Calu3 (cell line): ENCODE measurements at places on chromosomes 2 and 18. TPM values are rescaled to one million over a fixed set of nuclear protein-coding genes. Genes with fewer than 3 reads are reported as not detected.

- no peak for DNase-seq
- H3K4me1 ChIP-seq: no peaks in the 10 kb centered on the region
- H3K27ac ChIP-seq: peak overlapping the region; percentile 95
- H3K4me3 ChIP-seq: peak overlapping the region; percentile 92
Measured at GRCh38 chr2:86622519-86623042, 1.1 kb downstream of the RNF103 start.

Gene MPP4
- total RNA-seq: 0.44 TPM in 1 of 2 replicates, not detected in the other

Gene CYRIA
- total RNA-seq: 0.19 and 0.22 TPM in 2 replicates

DNA sequence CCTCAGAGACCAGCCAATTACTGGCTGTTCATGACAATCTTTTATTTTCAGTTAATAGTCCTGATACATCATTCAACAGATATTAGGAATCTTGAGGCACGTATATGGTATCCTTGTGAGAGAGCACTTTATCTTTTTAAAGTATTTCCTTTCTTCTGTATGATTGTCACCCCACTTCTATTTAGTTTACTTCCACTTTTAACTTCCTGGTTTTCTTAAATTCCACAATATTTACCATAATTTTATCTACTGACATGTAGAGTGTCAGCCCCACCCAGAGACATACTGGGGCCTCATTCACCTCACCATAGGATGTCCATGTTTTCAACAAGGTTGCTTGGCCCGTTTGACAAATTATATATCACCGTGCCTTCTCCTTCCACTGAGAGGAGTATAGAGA, 182.9 kb upstream of the ID2 start:
- H3K27me3 ChIP-seq: no peaks in the 10 kb centered on the region
- H3K27ac ChIP-seq: no peak overlapping the region
- H3K36me3 ChIP-seq: peaks cover 10% of the 10 kb centered on the region
- DNase-seq: no peak

DNA sequence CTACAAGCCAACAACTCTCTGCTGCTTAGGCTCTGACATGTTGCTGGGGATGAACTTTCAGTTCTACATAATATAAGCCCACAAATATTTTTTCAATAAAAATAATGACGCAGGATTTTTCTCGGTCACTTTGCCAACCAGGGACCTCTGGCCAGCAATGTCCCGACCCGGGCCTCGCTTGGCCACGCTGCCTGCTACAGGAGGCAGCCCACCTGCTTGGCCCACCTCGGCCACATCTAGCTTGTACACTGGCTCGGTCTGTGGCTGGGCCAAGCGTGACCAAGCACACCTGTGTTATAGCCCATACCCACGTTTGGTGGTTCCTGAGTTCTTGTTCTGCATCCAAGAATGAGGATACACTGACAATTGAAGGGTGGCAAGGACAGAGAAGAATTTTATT, 773.5 kb downstream of the CPS1 start:
- peak overlapping the region; percentile 98 for H3K27ac ChIP-seq
- no peaks in the 10 kb centered on the region for H3K27me3 ChIP-seq
- peaks cover 16% of the 10 kb centered on the region for H3K36me3 ChIP-seq
- H3K4me1 ChIP-seq: peaks cover 28% of the 10 kb centered on the region

- no peaks in the 10 kb centered on the region for H3K4me1 ChIP-seq
- H3K27me3 ChIP-seq: peaks cover 36% of the 10 kb centered on the region
- H3K4me3 ChIP-seq: no peak overlapping the region
- H3K27ac ChIP-seq: no peak overlapping the region
- H3K36me3 ChIP-seq: no peaks in the 10 kb centered on the region
- no peak for DNase-seq
Measured at GRCh38 chr2:11356764-11357163, 12.3 kb upstream of the ROCK2 start.

DNA sequence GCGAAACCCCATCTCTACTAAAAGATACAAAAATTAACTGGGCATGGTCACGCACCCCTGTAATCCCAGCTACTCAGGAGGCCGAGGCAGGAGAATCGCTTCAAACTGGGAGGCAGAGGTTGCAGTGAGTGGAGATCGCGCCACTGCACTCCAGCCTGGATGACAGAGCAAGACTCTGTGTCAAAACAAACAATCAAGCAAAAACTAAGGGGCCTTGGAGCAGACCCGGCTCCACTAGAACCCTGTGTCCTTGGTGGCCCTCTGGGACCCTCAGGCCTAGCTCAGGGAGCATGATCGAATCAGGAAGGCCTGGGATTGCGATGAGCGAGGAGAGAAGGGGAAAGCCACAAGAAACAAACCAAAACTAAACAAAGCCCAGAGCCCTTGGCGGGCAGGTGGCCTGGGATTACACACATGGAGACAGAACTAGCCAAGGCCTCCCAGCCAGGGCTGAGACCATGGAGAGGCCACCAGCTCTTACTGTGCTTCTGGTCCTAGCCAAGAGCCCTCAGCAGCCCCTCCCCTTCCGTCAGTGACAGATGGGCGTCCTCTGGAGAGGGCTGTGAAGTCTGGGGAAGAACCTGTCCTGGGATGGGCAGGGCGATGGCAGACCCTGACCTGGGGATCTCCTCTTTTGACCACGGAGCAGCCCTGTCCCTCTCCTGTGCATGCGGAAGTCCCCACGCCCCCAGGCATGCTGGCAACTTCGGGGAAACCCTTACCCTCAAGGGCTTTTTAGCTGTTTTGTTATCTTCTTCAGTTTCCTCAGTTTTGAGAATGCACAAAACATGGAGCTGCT, 27.4 kb upstream of the CATIP start:
- no peak overlapping the region for H3K27ac ChIP-seq
- no peak overlapping the region for H3K4me3 ChIP-seq
- H3K36me3 ChIP-seq: peaks cover under 1% of the 10 kb centered on the region
- no peak for DNase-seq

Gene GALR1
- total RNA-seq: not detected in 2 replicates

Gene CD226
- 0.85 and 1.5 TPM in 2 replicates for total RNA-seq
